ENCODE measurements at places on chromosomes 1 and 21. TPM values are rescaled to one million over a fixed set of nuclear protein-coding genes. Genes with fewer than 3 reads are reported as not detected.

DNA sequence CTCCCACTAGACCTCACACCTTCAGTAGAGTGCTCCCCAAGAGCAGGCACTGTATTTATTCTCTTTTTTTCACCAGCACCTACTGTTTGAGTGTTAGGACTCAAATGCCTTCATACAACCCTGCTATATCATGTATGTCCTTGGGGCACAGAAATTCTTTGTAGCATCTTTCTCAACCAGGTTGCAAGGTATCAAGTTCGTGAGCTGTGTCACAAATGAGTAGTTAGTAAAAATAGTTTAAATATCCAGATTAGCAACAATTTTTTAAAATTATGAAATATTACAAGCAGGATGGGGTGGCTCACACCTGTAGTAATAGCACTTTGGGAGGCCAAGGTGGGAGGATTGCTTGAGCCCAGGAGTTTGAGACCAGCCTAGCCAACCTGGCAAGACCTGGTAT, 152.6 kb upstream of the TNR start:
- H3K4me1 ChIP-seq: no peaks in the 10 kb centered on the region
- no peak overlapping the region for H3K27ac ChIP-seq
- no peak for DNase-seq

The KRTAP6-2 gene
- total RNA-seq: not detected

The MTHFR gene
- total RNA-seq: 32.4 TPM

The MIXL1 gene
- total RNA-seq: not detected

The PNRC2 gene
- 129 TPM for total RNA-seq

DNA sequence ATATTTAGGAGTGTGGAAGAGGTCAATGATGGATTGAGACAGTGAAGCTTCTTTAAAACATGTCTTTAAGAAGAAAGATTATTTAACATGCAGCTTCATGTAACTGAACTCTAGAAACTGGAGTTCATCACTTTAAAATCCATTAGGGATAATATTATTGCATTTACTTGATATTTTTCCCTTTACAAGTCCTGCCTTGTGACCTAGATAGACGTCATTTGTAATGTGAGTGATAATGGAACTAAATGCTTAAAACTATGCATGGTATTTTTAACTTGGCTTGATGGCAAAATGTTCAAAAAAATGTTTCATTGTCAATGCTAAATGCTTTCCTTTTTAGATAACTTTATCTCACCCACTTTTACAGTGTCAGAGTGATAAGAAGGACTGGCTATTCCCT, 723.7 kb downstream of the RWDD3 start:
- no peak for DNase-seq
- no peaks in the 10 kb centered on the region for H3K4me1 ChIP-seq

The PERM1 gene
- not detected for total RNA-seq

The GBP6 gene
- total RNA-seq: 0.10 TPM

DNA sequence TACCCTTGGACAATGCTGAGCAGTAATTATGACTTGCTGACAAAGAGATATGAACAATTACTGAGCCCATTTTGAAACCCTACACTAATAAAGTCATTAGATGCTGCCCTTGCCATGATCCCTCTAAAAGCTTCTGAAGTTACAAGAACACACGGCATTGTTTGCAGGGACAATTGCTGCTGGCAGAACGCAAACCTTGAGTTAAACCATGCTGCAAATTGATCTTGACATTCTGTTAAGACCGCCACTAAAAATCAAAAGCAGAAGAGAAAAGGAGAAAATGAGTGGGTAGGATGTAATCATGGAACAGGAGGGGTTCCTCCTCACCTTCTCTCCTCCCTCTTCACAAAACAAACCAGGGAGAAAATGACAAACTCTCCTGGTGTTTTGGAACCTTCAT, 136.2 kb upstream of the DMRTA2 start:
- H3K36me3 ChIP-seq: peaks cover 17% of the 10 kb centered on the region
- H3K27me3 ChIP-seq: no peaks in the 10 kb centered on the region
- DNase-seq: no peak
- no peak overlapping the region for H3K27ac ChIP-seq
- no peaks in the 10 kb centered on the region for H3K4me1 ChIP-seq
- H3K4me3 ChIP-seq: no peak overlapping the region

DNA sequence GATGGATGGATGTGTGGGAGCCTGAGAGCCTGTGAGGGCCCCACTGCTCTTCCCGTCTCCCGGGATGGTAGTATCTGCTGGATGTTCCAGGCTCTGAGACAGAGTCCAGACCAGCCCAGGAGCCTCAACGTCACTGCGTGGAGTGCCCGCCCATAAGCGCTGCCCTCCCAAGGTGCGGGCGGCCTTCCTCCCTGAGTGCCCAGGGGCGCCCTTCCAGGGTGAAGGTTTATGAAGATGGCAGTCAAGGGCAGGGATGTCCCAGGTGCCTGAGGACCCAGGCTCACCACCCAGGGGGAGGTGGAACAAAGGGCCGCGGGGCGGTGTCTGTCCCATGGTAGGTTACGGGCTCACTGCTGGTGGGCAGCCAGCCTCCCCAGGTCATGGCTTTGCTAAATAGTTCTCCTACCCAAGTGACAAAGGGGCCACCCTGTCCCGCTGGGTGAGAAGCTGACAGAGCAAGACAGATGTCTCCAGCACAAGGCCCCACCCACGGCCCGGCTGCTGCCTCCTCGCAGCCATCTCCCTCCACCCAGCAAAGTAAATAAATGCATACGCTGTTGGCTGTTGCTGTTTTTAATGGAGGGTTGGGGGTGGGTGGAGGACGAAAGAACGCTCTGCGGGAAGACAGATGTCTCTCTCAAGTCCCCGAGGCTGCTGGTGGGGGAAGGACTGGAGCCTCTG, 9.0 kb upstream of the GPR153 start:
- no peaks in the 10 kb centered on the region for H3K4me1 ChIP-seq
- no peaks in the 10 kb centered on the region for H3K27me3 ChIP-seq
- no peak overlapping the region for H3K4me3 ChIP-seq
- H3K27ac ChIP-seq: no peak overlapping the region
- DNase-seq: no peak
- no peaks in the 10 kb centered on the region for H3K36me3 ChIP-seq

DNA sequence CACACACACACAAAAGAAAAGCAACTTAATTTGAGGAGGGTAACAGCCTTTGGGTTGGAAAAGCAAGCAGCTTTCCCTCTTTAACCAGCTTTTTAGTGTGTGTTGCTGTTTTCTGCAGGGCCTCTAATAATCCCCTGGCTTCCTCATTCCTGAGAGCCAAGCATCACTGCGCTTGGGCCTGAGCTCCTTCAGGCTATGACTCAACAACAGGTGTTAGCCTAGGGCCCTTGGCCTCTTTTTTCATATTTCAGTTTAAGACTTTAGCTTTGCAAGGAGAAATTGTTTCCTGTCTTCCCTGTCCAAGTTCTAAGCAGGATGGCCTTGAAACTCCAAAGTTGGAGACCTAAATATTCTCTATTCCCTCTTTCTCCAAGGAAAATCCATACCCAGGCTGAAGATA, 26.2 kb upstream of the SNX27 start:
- peaks cover 4% of the 10 kb centered on the region for H3K27me3 ChIP-seq
- no peak for DNase-seq
- H3K4me3 ChIP-seq: no peak overlapping the region
- H3K27ac ChIP-seq: no peak overlapping the region
- H3K36me3 ChIP-seq: no peaks in the 10 kb centered on the region

DNA sequence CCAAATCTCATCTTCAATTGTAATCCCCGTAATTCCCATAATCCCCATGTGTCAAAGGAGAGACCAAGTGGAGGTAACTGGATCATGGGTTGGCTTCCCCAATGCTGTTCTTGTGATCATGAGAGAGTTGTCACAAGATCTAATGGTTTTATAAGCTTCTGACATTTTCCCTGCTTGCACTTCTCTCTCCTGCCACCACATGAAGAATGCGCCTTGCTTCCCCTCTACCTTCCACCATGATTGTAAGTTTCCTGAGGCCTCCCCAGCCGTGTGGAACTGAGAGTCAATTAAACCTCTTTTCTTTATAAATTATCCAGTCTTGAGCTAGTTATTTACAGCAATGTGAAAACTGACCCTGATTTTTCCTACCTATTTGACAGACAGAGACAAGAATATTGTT, 162.5 kb upstream of the SYT6 start:
- peak; percentile 16 for DNase-seq
- no peaks in the 10 kb centered on the region for H3K27me3 ChIP-seq
- H3K27ac ChIP-seq: no peak overlapping the region
- no peaks in the 10 kb centered on the region for H3K36me3 ChIP-seq
- no peaks in the 10 kb centered on the region for H3K4me1 ChIP-seq

DNA sequence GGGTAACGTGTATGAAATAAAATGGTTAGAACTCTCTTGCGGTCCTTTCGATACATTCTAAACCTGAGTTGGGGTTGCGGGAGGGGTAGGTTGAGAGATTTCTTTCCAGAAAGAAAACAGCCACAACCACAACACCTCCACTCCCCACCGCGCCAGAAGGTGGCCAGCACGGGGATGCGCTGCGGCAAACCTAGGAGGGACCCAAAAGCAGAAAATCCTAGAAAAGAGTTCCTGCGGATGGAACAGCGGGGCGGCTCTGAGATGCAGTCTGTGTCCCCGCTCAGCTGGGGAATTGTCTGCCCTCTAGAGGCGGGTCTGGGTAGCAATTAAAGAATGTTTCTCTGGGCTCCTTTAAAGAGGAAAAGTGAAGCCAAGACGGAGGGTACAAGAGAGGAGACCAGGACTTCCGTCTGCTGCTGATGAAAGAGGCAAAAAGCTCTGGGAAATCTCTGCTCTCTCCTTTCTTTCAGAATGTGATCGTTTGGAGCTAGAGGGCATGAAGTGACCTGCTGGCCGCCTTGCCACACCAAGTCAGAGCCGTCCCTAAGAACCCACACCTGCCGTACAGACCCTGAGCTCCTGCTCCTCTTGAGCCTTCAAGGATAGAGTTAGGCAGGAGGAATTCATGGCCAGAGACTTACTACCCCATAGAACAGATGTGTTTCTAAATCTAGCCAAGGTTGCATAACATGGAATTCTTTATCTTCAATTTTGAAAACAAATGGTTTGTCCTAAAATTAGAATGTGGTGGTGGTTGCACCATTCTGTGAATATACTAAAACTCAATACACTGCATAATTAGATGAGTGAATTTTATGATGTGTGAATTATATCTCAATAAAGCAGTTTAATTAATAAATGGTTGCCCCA, 46.5 kb upstream of the COA6 start:
- H3K27me3 ChIP-seq: peaks cover 5% of the 10 kb centered on the region
- H3K4me1 ChIP-seq: peaks cover 26% of the 10 kb centered on the region
- H3K27ac ChIP-seq: no peak overlapping the region

- DNase-seq: no peak
- H3K27ac ChIP-seq: no peak overlapping the region
- no peaks in the 10 kb centered on the region for H3K36me3 ChIP-seq
- H3K4me3 ChIP-seq: no peak overlapping the region
Measured at GRCh38 chr1:116874733-116875249, 34.9 kb upstream of the PTGFRN start.

DNA sequence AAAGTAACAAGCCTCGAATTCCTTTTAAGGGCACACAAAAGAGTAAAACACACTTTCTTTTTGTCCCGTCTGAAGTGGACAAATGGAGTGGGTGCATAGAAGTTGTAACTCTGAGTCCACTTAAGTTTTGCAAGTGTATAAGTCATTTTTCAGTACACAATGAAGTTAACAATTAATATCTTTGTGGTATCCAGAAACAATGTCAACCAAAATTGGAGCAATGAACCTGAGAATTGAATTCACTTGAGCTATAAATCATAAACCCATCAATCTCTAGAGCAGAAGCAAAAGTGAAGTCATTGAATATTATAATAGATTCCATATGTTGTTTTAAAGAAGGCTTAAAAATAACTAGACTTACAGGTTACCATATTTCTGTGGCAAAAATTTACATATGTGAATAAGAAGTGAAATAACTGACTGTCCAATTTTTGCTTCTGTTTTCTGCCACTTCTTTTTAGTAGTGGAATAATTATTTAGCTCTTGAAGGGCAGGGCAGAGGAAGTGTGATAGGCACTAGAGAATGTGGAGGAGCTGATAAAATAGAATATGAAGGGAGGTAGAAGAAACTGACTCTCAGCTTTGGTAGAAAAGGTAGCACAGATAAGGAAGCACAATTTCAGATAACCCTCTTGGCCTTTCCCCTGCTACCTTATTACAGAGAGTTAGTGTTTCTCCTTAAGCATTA, 73.9 kb upstream of the RGL1 start:
- H3K4me3 ChIP-seq: no peak overlapping the region
- peaks cover 4% of the 10 kb centered on the region for H3K4me1 ChIP-seq
- no peaks in the 10 kb centered on the region for H3K36me3 ChIP-seq
- DNase-seq: no peak
- no peak overlapping the region for H3K27ac ChIP-seq

DNA sequence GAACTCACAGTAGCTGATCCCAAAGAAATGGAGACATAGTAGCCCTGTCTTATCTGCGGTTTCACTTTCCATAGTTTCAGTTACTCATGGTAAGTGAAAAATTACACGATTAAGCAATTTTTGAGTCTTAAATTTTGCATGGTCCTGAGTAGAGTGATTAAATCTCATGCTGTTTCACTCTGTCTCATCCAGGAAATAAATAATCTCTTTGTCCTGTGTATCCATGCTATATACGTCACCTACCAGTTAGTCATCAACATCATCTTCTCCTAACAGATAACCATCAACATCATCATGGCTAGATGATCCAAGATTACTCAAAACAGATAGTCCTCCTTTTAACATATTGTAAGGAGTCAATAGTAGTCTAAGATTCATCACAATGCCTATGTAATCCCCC, 1589.3 kb downstream of the BRINP3 start:
- no peak overlapping the region for H3K27ac ChIP-seq
- no peaks in the 10 kb centered on the region for H3K36me3 ChIP-seq
- H3K4me1 ChIP-seq: no peaks in the 10 kb centered on the region
- no peak overlapping the region for H3K4me3 ChIP-seq

- no peak overlapping the region for H3K4me3 ChIP-seq
- peaks cover 78% of the 10 kb centered on the region for H3K36me3 ChIP-seq
- H3K27me3 ChIP-seq: no peaks in the 10 kb centered on the region
- peaks cover 5% of the 10 kb centered on the region for H3K4me1 ChIP-seq
- H3K27ac ChIP-seq: no peak overlapping the region
Measured at GRCh38 chr1:116529199-116529631, 41.6 kb downstream of the CD58 start.

The ZNF683 gene
- total RNA-seq: 26.6 TPM

DNA sequence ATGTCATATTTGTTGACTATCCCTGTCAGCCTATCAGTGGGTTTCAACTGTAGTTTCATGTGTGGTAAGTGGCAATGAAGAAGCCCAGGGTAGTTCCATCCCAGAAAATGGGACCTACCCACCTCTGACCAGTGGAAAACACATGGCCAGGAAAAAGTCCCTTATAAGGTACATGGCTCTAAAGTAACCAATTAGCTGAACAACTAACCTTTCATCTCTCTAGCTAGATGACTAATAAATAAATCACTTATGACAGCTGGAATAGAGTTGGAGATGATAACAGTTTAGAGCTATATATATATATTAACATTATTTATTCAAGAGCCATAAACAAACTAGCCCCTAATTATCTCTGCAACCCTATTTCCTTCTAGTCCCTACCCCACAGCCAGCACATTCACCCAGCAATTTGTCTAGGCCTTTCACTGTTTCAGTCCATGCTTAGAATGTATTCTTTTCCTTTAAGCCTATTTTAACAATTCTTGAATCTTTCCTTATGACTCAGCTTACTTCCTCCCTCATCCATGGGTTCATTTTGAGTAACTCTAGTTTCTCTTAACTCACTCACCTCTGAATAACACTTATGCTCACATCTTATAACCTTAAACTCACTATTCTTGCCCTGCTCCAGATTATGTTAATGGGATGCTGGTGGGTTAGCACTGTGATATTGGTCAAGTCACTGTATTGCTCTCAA, 83.7 kb downstream of the TNFSF18 start:
- H3K4me3 ChIP-seq: no peak overlapping the region
- peaks cover 10% of the 10 kb centered on the region for H3K4me1 ChIP-seq
- H3K27ac ChIP-seq: no peak overlapping the region

- peaks cover 16% of the 10 kb centered on the region for H3K36me3 ChIP-seq
- peaks cover 85% of the 10 kb centered on the region for H3K4me1 ChIP-seq
- H3K4me3 ChIP-seq: peak overlapping the region; percentile 66
Measured at GRCh38 chr1:24968941-24969585, 39.0 kb upstream of the RUNX3 start.

The PDZK1IP1 gene
- total RNA-seq: not detected
